ENCODE measurements at places on chromosomes 4 and X.

GRCh38 chrX:107825698-107826237 is at the start of gene MID2:
MID2 (plus strand) TSS chrX:107825866; CDS start chrX:107826427, 561 bp downstream.
- peak; percentile 13 for DNase-seq

DNA sequence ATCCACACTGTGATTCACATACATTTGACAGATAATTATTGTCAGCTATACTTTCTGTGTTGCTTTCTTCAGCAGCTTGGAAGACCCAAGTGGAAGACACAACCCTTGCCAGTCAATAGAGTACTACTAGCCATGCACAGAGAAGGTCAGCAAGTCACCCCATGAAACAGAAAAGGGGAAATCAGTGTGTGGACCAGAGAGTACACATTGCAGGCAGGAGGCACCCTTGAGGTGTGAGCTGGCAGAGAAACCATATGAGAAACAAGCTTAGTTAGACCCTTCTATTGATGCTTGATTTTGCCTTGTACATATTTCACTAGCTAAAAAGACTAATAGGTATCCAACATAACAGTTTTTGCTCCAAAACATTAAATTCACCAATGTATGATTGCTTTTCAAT is 99.5 kb downstream of the NLGN4X start:
- DNase-seq, result no peak

DNA sequence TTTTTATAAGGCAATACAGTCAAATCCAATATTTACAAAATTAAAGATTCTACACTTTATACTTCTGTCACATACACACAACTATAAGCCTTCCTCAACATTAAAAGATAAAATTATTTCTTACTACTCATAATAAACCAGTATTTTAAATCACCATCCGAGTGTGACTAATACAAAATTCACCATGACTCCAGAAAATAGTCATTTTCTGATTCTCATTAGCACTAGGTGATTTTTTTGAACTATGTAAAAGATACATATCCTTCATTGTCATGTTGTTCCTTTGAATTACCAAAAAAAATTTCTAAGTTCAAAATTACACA is 646 bp upstream of the SLC7A11 start:
- DNase-seq, result no peak

DNA sequence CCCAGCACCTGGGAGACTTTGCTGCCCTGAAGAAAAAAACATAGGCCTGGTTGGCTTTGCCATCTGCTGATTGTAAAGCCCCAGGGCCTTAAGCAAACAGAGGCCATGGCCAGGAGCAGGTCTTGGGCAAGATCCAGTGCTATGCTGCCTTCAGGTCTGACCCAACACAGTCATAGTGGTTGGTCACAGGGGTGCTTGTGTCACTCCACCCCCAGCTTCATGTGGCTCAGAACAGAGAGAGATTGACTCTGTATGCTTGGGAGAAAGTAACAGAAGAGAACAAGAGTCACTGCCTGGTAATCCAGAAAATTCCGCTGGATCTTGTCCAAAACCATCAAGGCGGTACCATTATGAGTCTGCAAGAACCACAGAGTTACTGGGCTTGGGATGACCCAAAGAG is 24.4 kb upstream of the SMARCA5 start:
- DNase-seq, result no peak

- no peak for DNase-seq
Observed at GRCh38 chrX:114800719-114801118, 216.7 kb downstream of the IL13RA2 start.

All from hematopoietic multipotent progenitor cell treated with erythropoietin and hydrocortisone succinate and interleukin-3 and kit ligand, for 6 days (in vitro differentiated cells).